Urinary bladder (tissue), 4 donors: ENCODE measurements at places on chromosomes 1 and 21. TPM values are rescaled to one million over a fixed set of nuclear protein-coding genes. Genes with fewer than 3 reads are reported as not detected.

- no peak for DNase-seq
These were observed 31.1 kb upstream of the PTPRC start for GRCh38 chr1:198607714-198608113.

The KRTAP7-1 gene
- not detected for total RNA-seq

DNA sequence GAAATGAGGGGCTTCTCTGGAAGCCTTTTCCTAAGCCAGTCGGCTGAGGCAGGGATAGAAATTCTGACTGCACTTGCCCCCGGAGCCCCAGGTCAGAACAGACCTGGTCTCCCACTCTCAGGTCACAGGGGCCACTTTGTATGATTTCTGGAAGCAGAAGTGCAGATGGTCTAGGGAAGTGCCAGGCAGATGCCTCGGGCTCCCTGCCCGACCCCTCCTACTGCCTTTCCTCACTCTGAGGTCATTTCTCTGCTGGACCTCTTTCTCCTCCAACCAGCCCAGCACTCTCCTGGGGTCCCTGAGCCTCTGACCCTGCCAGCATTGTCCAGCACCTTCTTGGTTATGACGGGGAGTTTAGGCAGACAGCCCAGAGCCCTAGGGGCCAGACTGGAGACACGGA, 8.7 kb downstream of the RUNX3 start:
- no peak for DNase-seq

GRCh38 chr1:193123751-193124150, 1.9 kb downstream of the CDC73 start:
- DNase-seq, result no peak

The MX2 gene
- 10.3 TPM for total RNA-seq

- DNase-seq, result no peak
These were observed 653.9 kb upstream of the CAMK1G start for GRCh38 chr1:208929575-208929974.

DNA sequence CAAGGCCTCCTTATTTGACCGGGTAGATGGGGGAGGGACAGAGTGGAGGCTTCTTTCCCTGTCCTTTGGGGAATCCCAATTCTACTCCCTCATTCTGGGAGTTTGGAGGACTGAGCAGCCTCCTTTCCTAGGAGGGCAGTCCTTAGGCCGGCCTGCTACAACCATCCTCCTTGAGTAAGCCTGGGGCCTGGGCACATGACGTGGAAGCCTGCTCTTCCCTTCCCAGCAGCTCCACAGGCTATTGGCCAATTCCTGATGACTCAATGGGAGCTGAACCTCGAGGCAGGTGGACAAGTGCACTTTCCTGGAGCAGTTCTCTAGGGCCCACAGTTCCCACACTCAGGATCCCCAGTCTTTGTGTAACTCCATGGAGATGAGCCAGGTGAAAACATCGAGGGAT, 3.1 kb downstream of the KCNA10 start:
- DNase-seq, result no peak
